ENCODE measurements at places on chromosomes 7 and 10. TPM values are rescaled to one million over a fixed set of nuclear protein-coding genes. Genes with fewer than 3 reads are reported as not detected.
A peak's percentile ranks its signal among the peaks of the same experiment; 100 is the strongest.

The MICALL2 gene
- 21.2 TPM for total RNA-seq

The OLAH gene
- not detected for total RNA-seq

The CCZ1 gene
- total RNA-seq = 184 TPM

- DNase-seq = peak; percentile 8
Measured at GRCh38 chr7:10128748-10129147, 844.9 kb upstream of the PHF14 start.

DNA sequence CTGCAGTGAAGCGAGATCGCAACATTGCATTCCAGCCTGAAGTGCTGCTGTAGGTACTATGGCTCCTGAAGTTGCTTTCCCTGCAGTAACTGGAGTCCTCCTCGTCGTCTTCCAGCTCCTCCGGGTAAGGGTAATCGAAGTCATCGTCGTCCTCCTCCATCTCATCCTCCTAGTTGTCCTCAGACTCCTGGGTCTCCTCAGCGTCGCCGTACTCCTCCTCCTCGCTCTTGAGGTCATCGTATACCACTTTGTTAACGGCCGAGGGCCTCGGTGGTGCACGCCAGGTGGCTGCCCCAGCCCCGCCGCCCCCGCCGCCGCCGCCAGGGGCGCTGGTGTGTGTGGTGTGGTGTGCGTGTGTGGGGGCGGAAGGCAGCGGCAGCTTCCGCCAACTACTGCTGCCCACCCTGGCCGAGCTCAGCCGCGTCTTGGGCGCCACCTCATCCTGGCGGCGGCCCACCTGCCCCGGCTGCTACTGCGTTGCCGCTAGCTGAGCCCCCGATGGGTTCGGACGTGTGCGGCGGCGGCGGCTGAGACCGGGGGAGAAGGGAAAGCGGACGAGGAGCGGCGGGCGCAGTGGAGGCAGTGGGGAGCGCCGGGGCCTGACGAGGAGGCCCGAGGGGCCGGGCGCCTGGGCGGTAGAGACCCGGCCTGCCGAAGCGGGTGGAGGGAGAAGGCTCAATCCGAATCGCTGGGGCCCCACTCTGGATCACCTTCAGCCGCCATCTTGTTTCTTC is 11.8 kb upstream of the ACBD5 start:
- no peak for DNase-seq

DNA sequence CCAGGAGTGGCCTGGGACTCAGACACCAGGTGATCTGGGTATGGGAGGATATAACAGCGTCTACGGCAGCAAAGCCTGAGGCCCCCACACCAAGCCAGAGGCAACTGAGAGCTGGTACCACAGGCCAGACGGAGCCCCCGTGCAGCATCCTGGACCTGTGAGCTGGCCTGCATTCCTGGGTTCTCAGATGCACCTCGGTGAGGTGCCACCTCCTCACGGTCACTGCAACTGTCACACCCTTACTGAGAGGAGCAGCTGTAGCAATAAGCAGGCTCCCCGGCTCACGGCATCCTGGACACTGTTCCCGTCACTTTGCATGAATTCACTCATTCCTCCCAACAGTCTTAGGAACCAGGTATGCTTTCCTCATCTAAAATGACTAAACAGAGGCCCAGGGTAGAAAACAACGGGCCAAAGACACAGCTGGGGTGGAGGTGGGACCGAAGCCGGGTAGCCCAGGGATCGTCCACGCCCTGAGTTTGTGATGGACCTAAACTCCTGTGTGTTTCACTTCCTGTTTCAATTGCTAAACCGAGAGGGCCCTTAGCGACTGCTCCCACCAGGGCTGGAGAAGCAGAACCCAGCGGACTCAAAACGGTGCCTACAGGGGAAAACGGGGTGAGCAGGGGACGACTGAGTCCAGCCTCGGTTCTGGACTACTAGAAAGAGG is 98.7 kb downstream of the CTBP2 start:
- DNase-seq = no peak

- no peak for DNase-seq
Measured at GRCh38 chr10:97376413-97376812, 24.7 kb downstream of the RRP12 start.

DNA sequence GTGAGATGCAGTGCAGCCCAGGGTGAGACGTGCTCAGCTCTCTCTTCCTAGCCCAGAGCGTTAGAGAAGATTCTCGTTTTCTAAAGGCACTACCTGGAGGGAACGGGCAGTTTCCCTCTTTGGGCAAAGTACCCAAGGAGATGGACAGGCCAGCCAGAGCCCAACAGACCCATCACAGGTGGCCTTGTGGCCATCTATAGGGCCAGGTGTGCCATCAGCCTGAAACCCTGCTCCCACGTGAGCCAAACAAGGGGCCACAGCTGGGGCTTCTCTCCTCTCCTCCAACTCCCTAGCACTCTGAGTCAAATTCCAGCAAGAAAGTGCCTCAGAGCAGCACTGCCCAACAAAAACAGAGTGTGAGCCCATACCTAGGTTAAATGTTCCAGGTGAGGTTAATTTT is 22.3 kb downstream of the CHST15 start:
- DNase-seq = no peak

GRCh38 chr7:146314962-146315361 is 198.4 kb downstream of the CNTNAP2 start:
- DNase-seq = no peak

DNA sequence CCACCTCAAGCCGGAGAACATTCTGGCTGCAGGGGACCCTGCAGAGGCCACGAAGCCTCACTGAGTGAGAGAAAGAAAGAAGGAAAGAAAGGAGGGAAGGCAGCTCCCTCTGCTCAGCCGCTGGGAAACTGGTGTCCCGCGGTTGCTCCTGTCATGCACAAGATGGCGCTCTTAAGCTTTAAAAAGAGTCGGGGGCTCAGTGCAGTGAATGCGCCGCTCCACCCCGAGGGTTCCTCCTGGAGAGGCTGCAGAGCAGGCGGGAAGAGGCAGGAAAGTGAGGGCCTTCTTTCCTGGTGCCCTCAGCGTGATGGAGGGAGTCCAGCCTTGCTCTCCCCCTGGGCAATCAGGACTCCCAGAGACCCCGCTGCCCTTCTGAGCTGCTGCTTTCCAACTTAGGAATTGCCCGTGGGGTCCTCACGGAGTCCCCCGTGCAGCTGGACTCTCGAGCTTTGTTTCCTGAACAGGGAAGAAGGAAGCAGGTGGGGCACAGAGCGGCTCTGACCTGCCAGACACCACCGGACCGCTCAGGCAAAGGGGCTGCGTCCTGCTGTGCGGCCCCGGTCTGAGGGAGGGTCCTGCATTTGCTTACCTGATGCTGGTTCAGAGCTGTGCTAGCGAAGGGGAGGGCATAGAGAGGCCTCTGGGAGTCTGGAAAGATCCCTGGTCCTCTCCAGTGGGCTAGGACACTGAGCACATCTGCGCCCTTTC is 141.9 kb upstream of the MKI67 start:
- DNase-seq = peak; percentile 5
